ENCODE measurements at places on chromosomes 2 and 18. TPM values are rescaled to one million over a fixed set of nuclear protein-coding genes. Genes with fewer than 3 reads are reported as not detected.

The AQP12B gene
- not detected for total RNA-seq

The KCNG2 gene
- not detected for total RNA-seq

- no peaks in the 10 kb centered on the region for H3K4me1 ChIP-seq
- DNase-seq: no peak
- H3K27me3 ChIP-seq: no peaks in the 10 kb centered on the region
- H3K4me3 ChIP-seq: no peak overlapping the region
- H3K27ac ChIP-seq: no peak overlapping the region
- no peaks in the 10 kb centered on the region for H3K36me3 ChIP-seq
Observed at GRCh38 chr2:82283075-82283474, 1978.5 kb upstream of the LRRTM1 start.

DNA sequence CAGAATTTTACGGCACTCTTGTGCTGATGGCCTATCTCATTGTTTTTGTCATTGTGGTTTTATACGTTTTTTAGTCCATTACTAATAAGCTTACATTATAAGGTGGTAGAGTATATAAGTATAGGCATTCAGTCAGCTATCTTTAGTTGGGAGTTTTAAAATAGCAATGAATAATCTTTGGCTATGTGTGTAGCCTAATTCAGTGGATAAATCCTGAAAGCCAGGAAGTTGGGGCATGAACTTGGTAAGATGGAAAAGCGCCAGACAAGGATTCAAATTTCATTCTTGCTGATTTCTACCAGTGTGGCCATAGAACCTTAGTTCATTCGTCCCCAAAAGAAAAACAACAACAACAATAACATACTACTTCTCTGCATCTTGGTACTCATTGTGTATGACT, 31.2 kb downstream of the EPC2 start:
- no peaks in the 10 kb centered on the region for H3K27me3 ChIP-seq
- H3K27ac ChIP-seq: no peak overlapping the region
- H3K4me1 ChIP-seq: peaks cover 44% of the 10 kb centered on the region
- no peak for DNase-seq
- H3K36me3 ChIP-seq: no peaks in the 10 kb centered on the region

GRCh38 chr2:17148407-17149145, 369.7 kb downstream of the RAD51AP2 start:
- H3K4me3 ChIP-seq: no peak overlapping the region
- DNase-seq: no peak
- no peaks in the 10 kb centered on the region for H3K36me3 ChIP-seq
- H3K27me3 ChIP-seq: no peaks in the 10 kb centered on the region
